ENCODE measurements at places on chromosomes 12 and 14. TPM values are rescaled to one million over a fixed set of nuclear protein-coding genes. Genes with fewer than 3 reads are reported as not detected.

DNA sequence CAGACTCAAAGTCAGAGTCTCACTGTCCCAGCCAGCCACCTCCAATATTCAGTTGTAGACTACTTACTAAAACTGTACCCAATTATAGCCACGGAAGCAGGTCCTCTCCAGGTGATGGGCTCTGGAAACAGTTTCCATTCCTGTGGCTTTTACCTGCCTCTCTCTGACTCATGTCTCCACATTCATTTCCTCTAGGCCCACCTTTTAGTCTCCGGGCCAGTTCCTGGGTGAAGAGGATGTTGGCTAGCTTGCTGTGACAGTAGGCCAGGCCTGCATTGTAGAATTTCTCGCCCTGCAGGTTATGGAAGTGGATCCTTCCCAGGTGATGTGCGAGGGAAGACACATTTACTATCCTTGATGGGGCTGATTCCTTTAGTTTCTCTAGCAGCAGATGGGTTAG is 5.6 kb downstream of the RDH11 start:
- H3K27me3 ChIP-seq: no peaks in the 10 kb centered on the region
- peaks cover 7% of the 10 kb centered on the region for H3K4me1 ChIP-seq
- H3K4me3 ChIP-seq: no peak overlapping the region
- H3K36me3 ChIP-seq: peaks cover 81% of the 10 kb centered on the region
- no peak overlapping the region for H3K27ac ChIP-seq

GRCh38 chr12:131096681-131097181 is 143.0 kb downstream of the ADGRD1 start:
- H3K27ac ChIP-seq: no peak overlapping the region
- H3K4me3 ChIP-seq: no peak overlapping the region
- no peak for DNase-seq
- no peaks in the 10 kb centered on the region for H3K4me1 ChIP-seq
- no peaks in the 10 kb centered on the region for H3K27me3 ChIP-seq
- no peaks in the 10 kb centered on the region for H3K36me3 ChIP-seq

DNA sequence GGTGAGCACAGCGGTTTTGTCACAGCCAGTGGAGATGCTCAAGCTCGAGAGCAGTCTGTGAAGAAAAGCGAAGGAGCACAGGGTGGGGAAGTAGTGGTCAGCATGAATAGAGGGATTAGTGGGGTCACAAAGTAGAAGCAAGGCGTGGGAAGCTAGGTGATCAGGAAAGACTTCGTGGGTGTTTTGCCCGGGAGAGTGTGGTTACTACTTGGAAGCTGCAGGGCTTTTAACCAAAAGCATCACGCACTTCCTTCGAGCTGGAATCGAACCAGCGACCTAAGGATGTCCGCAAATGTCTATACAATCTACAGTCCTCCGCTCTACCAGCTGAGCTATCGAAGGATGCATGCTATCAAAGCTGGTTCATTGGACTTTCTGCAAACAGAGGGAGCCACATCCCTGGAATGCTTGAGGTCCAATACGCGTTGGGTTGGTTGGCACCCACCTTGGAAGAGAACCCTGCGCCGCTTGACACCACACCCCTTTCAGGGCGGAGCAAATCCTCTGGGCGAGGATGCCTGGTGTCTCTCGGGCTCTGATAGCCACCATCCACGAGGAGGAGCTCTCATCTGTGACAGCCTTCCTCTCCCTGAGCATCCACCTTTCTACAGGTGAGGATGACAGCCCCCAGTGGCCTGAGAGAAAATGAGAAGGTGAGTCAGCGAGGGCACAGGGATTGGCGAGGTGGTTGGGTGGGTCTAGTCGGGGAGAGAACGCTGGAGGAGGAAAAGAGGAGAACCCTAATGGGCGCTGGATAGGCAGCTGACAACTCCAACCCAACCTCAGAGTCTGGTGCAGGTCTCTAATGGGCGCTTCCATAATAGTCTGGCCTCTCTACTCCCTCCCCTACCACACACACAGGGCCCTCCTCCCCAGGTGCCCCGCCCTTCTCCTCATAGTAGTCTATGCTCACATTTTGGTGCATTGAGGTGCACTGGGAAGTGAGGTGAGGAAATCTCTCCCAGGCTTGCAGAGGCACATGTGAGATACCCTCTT is 16.0 kb upstream of the OR6S1 start:
- DNase-seq: peak; percentile 90
- no peaks in the 10 kb centered on the region for H3K36me3 ChIP-seq
- no peak overlapping the region for H3K27ac ChIP-seq
- H3K4me1 ChIP-seq: peaks cover 36% of the 10 kb centered on the region

DNA sequence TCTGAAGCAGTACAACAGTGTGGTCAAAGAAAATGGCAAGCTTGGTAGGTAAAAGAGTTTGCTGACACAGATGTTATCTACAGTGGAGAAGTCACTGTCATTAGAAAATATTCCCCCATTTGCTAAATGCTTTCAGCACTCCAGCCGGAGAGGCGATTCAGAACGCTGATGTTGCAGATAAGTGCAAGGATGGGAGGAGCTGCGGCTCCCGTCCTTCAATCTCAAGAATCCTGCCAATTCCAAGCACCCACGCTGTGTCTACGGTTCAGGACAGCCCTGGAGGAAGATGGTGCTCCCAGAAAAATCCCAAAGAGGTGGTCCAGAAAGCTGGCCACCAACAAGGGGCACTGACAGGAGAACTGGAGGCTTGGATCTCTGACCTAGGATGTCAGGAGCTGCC is 79.1 kb downstream of the ZFP36L1 start:
- H3K27me3 ChIP-seq: no peaks in the 10 kb centered on the region
- no peak for DNase-seq
- no peaks in the 10 kb centered on the region for H3K4me1 ChIP-seq
- H3K36me3 ChIP-seq: no peaks in the 10 kb centered on the region
- H3K4me3 ChIP-seq: no peak overlapping the region

DNA sequence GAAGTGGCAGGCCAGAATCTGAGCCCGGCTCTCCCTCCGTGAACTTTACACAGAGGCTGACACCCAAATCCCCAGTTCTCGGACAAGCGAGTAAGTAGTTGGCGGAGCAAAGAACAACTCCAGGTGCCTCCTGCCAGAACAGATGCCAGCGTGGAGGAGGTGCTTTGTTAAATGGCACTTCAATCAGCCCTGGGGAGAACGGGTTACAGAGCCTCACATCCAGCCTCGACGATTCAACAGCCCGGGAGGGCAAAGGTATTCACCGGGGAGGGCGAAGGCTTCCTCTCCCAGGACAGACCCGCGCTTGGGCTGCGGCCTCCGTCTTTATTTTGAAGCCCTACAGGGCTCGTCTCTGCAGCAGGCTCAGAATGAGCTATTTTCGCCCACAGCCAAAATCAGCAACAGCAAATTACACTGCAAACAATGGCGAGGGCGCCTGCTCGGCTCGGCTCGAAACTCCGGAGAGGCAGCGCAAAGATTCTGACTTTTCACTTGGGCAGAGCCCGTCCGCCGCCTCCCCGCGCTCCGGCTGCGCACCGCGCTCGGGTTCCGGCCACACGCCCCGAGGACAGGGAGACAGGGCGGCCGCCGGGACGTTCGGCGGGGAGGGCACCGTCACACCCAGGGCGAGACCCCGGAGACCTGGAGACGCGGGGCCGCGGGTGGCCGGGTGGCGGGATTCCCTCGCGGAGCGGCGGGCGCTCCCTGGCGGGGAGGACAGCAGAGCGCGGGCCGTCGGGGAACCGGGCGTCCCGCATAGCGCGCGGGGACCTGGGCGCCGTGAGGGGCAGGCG is 811 bp downstream of the TMCC3 start:
- DNase-seq: peak; percentile 47
- H3K27me3 ChIP-seq: peaks cover 45% of the 10 kb centered on the region
- H3K36me3 ChIP-seq: no peaks in the 10 kb centered on the region
- peak overlapping the region; percentile 84 for H3K4me3 ChIP-seq
- peaks cover 7% of the 10 kb centered on the region for H3K4me1 ChIP-seq

Gene SLC25A21
- total RNA-seq: 6.0 TPM

GRCh38 chr14:104084251-104085002 is 1.1 kb upstream of the ASPG start:
- no peaks in the 10 kb centered on the region for H3K36me3 ChIP-seq
- H3K27ac ChIP-seq: no peak overlapping the region
- H3K4me1 ChIP-seq: 0 out of 2 replicates have a peak, but pooled peaks cover 4% of the 10 kb centered on the region

Gene CDC42BPB
- 87.1 TPM for total RNA-seq

Gene ART4
- total RNA-seq: not detected

DNA sequence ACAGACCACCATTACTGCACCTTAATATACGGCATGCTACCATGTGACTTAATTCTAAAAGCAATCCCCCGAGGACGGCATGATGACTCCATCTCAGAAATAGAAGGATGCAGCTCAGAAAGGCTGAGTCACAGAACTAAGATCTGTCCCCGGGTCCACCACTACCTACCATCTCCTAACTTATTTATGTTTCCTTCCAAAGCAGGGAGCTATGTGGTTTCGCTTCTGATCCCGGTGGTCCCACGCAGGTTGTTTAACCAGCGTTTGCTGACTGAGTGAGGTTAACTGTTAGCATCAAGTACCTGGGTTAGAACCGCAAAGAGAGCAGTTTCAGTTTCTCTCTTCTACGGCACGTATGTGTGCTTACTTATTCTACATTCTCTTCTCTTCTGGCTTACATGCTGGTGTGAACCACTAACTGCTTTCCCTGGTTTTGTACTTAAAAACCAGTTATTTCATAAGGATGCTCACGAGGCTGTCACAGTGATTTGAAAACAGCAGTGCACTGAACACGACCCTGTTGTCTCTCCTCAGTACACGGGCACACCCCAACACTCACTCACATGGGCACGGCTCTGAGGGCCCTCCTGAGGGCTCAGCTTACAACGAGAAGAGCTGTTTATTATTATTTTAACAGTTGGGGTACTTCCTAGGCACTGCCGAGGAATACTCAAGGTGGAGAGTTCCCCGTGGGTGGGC is 66.7 kb downstream of the CCDC88C start:
- no peaks in the 10 kb centered on the region for H3K36me3 ChIP-seq
- no peaks in the 10 kb centered on the region for H3K27me3 ChIP-seq
- H3K4me3 ChIP-seq: no peak overlapping the region

Gene GLT8D2
- total RNA-seq: 10.2 TPM

Gene FOXG1
- total RNA-seq: 0.09 TPM

GRCh38 chr14:95011445-95012006 is 145.8 kb downstream of the DICER1 start:
- no peak for DNase-seq
- no peak overlapping the region for H3K4me3 ChIP-seq
- H3K27ac ChIP-seq: no peak overlapping the region
- no peaks in the 10 kb centered on the region for H3K36me3 ChIP-seq
- H3K27me3 ChIP-seq: no peaks in the 10 kb centered on the region
- H3K4me1 ChIP-seq: peaks cover 12% of the 10 kb centered on the region

Gene PRB2
- not detected for total RNA-seq

DNA sequence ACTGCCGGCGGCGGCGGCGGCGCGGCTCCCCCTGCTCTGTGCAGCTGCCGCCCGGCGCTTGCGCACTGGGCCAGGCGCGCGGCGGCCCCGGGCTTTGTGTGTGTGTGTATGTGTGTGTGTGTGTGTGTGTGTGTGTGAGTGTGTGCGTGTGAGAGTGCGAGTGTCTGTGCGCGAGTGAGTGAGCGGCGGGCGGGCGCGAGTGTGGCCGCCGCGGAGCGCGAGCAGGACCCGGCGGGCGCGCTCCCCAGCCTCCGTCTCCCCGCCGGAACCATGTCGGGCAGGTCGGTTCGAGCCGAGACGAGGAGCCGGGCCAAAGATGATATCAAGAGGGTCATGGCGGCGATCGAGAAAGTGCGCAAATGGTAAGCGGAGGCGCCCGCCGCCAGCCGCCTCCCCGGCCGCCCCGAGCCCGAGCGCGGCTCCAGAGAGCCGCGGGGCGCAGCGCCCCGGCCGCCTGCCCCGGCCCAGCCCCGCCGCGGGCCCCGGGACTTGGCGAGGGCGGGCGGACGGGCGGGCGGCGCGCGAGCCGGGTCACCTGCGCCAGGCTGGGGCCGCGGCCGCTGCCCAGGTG is at the start of gene BCL7A:
BCL7A (plus strand) TSS at position 63 of the 571 bp plus-strand sequence; CDS start at position 271, 208 bp downstream.
- H3K4me1 ChIP-seq: peaks cover 18% of the 10 kb centered on the region
- no peaks in the 10 kb centered on the region for H3K36me3 ChIP-seq
- peaks cover 37% of the 10 kb centered on the region for H3K27me3 ChIP-seq
- DNase-seq: peak; percentile 52
- H3K27ac ChIP-seq: no peak within 1 kb of the TSS
